ENCODE measurements at places on chromosomes 1 and 21.

- no peak for DNase-seq
These were observed 12.6 kb downstream of the CD2 start for GRCh38 chr1:116766616-116767469.

GRCh38 chr1:21613072-21613867 lies 55.9 kb downstream of the RAP1GAP start:
- no peak for DNase-seq

DNA sequence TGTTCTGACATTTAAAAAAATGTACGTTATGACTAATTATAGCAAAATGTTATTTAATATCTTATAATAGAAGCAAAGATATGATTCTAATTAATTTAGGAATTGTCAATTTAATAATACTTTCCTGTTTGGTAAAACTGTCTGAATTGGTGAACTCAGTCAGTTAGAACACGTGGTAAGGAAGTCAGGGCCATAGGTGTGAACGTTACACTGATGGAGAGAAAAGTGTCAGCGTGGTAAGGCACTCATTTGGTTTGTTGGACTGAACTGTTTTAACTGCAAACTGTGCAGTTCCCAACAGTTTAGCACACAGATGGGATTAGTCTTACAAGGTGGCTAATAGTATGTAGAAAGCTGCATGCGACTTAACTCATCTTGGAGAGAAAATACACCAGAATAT lies 102.9 kb downstream of the EPB41 start:
- no peak for DNase-seq

- no peak for DNase-seq
These were observed 12.4 kb downstream of the ACBD6 start for GRCh38 chr1:180489976-180490375.

DNA sequence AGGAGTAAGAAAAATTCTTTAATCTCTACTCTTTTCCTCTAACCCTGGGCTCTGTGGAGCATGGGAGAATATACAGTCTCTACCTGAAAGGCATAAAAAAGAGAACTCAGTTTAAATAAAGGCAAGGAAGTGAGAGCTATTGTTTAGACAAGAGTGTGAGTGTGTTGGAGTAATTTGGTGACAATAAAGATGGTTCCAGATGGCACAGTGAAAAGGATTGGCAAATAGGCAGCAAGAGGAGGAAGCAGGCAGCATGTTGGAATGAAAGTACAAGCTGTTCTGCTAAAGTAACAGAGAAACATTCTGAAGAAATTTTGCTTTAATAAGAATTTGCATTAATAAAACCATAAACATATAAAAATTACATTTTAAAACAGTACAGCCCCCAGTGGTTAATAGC lies 163.4 kb downstream of the DNM3 start:
- DNase-seq = no peak

- DNase-seq = no peak
These were observed 192.5 kb downstream of the FOXD2 start for GRCh38 chr1:47630346-47630745.

GRCh38 chr1:110548381-110548780 lies 29.4 kb upstream of the KCNA10 start:
- DNase-seq = peak; percentile 34

GRCh38 chr1:111176678-111177077 lies 23.8 kb downstream of the DENND2D start:
- no peak for DNase-seq

GRCh38 chr1:77762072-77762476 lies 2.4 kb upstream of the USP33 start:
- no peak for DNase-seq
